ENCODE measurements at places on chromosomes 1 and 21. TPM values are rescaled to one million over a fixed set of nuclear protein-coding genes. Genes with fewer than 3 reads are reported as not detected.

- peak; percentile 57 for DNase-seq
Observed at GRCh38 chr1:202160377-202160940, at the start of gene PTPN7. Gene PTPN7, minus strand, starts transcription at chr1:202160602. Its CDS starts 1,200 bp downstream, at chr1:202159402.

Gene LCE1F
- total RNA-seq: not detected

Gene ADORA1
- total RNA-seq: 0.19 TPM

DNA sequence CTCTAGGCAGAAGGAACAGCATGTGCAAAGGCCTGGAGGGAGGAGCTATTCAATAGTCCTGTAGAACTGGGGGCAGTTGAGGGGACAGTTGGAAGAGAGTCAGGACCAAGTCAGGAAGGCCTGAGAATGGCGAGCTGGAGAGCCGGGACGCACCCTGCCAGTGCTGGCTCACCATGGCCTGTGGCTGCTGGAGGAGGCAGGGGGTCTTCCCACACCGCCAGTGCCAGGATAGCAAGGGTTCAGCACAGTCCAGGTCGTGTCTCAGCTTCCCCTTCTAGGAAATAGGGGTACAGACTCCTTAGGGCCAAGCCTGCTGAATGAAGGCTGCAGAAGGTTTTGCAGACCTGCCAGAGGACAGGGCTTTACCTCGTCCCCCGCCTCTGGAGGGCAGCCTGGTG is 7.3 kb downstream of the PODN start:
- DNase-seq: no peak

Gene PSMD4
- total RNA-seq: 242 TPM

DNA sequence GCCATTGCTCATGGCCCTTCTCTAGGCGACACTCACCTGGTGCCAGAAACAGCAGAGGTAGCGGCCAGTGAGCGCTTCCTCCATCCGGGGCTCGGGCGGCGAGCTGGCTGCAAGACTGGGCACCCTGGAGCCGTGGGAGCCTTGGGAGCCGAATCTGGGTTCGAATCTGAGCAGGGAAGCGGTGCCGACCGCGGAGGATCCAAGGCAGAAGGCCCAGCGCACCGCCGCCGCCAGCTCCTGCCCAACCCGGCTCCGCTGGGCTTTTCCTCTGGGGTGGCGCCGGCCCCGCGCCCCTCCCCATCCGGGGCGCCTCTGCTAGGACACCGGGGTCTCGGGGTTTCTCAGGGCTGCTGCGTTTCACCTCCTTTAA is 1.7 kb upstream of the PRDM16 start:
- DNase-seq: no peak

GRCh38 chr1:173997791-173998190 is 24.4 kb downstream of the RC3H1 start:
- no peak for DNase-seq

- DNase-seq: peak; percentile 56
Observed at GRCh38 chr1:160256396-160257046, 5.8 kb downstream of the DCAF8 start.

Gene NUP133
- total RNA-seq: 40.0 TPM

DNA sequence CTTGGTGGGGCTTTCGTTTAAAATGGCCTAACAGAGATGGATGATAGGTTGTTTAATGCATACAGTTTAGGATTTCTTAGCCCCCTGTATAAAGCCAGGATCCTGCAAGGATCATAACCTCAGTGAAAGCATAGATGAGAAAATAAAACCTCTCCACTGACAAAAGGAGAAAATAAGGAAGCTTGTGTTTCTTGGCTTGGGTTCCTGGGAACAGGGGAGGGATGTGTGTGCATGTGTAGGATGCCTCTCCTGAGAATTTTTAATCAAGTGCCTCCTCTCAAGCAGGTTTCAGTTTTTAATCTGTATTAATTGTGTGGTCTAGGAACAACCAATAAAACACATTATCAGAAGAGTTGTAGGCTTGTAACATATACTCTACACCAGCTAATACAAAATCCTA is 26.1 kb downstream of the PRKACB start:
- DNase-seq: no peak

DNA sequence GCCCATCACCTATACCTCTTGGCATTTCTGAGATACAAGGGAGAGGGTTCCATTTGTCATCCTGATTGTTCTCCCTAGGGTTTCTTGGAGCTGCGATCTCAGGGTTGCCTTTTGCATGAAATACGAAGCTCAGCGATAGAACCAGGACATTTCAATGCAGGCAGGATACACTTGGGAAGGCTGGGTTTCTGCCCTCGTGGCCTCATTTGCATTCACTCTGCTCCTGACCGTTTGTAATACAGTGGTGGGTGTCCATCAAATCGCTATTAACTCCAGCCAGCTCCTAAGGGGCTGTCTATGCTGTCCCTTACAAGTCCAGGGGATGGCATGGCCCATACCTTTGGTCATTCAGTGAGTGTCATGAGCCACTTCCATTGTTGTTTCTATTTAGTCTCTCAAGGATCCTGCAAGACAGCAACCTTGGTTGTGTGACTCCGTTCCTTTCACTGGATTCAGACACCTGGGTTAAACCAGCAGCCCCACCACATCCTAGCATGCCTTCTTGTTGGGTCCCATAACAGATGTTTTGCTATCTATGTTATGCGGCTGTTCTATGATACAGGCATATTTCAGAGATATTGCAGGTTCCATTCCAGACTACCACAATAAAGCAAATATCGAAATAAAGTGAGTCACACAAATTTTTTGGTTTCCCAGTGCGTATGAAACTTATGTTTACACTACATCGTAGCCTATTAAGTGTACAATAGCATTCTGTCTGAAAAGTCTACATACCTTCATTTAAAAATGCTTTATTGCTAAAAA is 18.3 kb downstream of the KAZN start:
- DNase-seq: no peak

DNA sequence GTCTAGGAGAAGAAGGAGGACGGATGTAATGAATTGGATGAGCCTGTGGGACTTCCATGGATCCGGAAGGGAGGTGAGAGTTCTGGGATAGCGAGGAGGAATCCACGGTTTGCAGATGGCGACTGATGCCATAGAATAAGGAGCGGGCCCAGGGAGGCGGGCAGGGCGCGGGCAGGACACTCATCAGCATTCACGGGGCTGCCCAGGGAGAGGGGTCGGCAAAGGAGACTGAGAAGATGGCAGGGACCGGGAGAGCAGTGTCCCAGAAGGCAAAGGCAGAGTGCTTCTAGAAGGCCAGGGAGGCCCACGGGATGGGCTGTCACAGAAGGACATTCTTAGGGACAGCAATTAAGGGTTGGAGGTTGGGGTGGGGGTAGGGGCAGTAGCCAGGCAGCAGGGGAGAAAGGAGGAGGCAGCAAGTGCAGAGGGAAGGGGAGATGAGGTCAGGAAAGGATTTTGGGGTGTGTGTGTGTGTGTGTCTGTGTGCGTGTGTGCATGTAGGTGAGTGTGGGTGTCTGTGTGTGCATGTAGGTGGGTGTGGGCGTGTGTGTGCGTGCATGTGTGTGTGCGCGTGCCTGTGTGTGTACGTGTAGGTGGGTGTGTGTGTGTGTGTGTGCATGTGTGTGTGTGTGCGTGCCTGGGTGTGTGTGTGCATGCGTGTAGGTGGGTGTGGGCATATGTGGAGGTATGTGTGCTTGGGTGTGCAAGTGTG is 1.1 kb upstream of the COL8A2 start:
- DNase-seq: no peak

GRCh38 chr21:34198231-34199120 is 125.1 kb downstream of the MRPS6 start:
- DNase-seq: no peak
